ENCODE measurements at places on chromosomes 13 and 19. TPM values are rescaled to one million over a fixed set of nuclear protein-coding genes. Genes with fewer than 3 reads are reported as not detected.
A peak's percentile ranks its signal among the peaks of the same experiment; 100 is the strongest.

- no peaks in the 10 kb centered on the region for H3K36me3 ChIP-seq
- no peaks in the 10 kb centered on the region for H3K4me1 ChIP-seq
- H3K27ac ChIP-seq = no peak overlapping the region
These were observed 51.5 kb downstream of the ATP7B start for GRCh38 chr13:51959773-51960172.

GRCh38 chr13:40776681-40777165 lies 5.7 kb upstream of the MRPS31 start:
- no peak for DNase-seq
- no peaks in the 10 kb centered on the region for H3K36me3 ChIP-seq
- 0 out of 2 replicates have a peak overlapping the region, but pooled peaks have one; percentile 4 for H3K27ac ChIP-seq
- no peaks in the 10 kb centered on the region for H3K27me3 ChIP-seq
- no peak overlapping the region for H3K4me3 ChIP-seq
- peaks cover 32% of the 10 kb centered on the region for H3K4me1 ChIP-seq

KCNRG gene
- total RNA-seq = 2.5 TPM

CBARP gene
- total RNA-seq = 23.8 TPM

GRCh38 chr13:49954674-49955455 lies 18.7 kb upstream of the SPRYD7 start:
- no peaks in the 10 kb centered on the region for H3K27me3 ChIP-seq
- no peaks in the 10 kb centered on the region for H3K4me1 ChIP-seq
- no peaks in the 10 kb centered on the region for H3K36me3 ChIP-seq

SPACA6 gene
- total RNA-seq = 13.9 TPM

ERFL gene
- 0.79 TPM for total RNA-seq

MRPS31 gene
- 22.8 TPM for total RNA-seq

GRCh38 chr13:106686163-106686562 lies 118.2 kb upstream of the ARGLU1 start:
- peaks cover 59% of the 10 kb centered on the region for H3K27me3 ChIP-seq
- no peak overlapping the region for H3K4me3 ChIP-seq
- no peak overlapping the region for H3K27ac ChIP-seq
- H3K4me1 ChIP-seq = no peaks in the 10 kb centered on the region
- H3K36me3 ChIP-seq = no peaks in the 10 kb centered on the region
- DNase-seq = no peak

DNA sequence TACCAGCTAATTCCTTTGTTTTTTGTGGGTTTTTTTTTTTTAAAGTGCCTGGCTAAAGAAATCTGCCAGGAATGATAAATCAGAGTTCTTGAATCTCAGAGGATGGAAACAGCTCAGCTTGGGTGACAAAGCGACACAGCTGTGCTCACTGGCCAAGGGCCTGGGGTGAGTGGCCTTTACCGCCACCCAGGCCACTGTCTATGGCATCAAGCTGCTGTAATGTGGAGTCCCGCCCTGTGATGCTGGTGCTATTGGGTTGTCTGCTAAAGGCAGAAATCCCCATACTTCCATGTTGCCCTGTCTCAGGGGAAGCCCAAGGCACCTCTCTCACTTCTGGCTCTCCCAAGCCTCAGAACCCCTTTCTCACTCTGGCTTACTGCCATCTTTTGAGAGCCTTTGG lies 82.6 kb upstream of the FARP1 start:
- no peak overlapping the region for H3K27ac ChIP-seq
- no peaks in the 10 kb centered on the region for H3K27me3 ChIP-seq
- H3K4me1 ChIP-seq = no peaks in the 10 kb centered on the region
- DNase-seq = no peak
- H3K36me3 ChIP-seq = no peaks in the 10 kb centered on the region
- H3K4me3 ChIP-seq = no peak overlapping the region

DNA sequence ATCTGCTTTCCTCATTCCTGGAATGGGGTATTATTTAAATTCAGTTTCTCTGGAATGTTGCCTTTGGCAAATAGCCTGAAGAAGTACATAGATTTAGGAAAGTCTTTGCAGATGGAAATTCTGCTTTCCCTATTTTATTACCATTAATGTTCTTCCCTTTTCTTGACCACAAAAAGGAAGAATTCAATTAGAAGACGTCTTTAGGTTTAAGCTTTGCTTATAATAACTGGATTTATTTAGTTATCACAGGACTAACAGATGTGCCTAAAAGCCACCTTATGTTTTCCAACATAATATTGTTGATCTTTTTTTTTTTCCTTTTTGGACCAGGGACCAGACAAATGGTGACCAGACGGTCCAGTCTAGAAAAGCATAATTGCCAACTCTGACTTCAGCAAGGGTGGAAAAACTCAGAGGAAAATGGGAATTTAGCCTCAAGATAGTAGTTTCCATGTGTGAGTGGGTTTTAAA lies 210.1 kb upstream of the SPRY2 start:
- no peaks in the 10 kb centered on the region for H3K27me3 ChIP-seq
- no peaks in the 10 kb centered on the region for H3K4me1 ChIP-seq
- no peaks in the 10 kb centered on the region for H3K36me3 ChIP-seq
- H3K4me3 ChIP-seq = no peak overlapping the region

DNA sequence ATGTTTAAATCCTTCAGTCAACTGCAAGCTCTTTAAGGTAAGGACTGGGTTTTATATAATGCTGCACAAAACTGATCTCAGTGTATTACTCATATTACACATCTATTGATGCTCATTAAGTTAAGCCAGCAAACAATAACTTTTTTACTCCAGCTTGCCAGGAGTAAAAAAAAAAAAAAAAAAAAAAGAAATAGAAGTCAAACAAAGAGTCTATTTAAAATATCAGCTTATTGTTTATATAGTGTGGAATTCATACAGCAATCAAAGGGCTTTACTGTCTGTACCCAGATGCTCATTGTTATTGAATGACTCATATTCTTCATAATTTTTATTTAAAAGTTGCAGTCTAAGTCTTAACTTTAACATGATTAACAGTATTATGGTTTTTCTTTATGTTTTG lies 21.8 kb upstream of the KBTBD7 start:
- H3K4me1 ChIP-seq = peaks cover 5% of the 10 kb centered on the region
- H3K4me3 ChIP-seq = no peak overlapping the region
- no peaks in the 10 kb centered on the region for H3K36me3 ChIP-seq
- no peak for DNase-seq

DNA sequence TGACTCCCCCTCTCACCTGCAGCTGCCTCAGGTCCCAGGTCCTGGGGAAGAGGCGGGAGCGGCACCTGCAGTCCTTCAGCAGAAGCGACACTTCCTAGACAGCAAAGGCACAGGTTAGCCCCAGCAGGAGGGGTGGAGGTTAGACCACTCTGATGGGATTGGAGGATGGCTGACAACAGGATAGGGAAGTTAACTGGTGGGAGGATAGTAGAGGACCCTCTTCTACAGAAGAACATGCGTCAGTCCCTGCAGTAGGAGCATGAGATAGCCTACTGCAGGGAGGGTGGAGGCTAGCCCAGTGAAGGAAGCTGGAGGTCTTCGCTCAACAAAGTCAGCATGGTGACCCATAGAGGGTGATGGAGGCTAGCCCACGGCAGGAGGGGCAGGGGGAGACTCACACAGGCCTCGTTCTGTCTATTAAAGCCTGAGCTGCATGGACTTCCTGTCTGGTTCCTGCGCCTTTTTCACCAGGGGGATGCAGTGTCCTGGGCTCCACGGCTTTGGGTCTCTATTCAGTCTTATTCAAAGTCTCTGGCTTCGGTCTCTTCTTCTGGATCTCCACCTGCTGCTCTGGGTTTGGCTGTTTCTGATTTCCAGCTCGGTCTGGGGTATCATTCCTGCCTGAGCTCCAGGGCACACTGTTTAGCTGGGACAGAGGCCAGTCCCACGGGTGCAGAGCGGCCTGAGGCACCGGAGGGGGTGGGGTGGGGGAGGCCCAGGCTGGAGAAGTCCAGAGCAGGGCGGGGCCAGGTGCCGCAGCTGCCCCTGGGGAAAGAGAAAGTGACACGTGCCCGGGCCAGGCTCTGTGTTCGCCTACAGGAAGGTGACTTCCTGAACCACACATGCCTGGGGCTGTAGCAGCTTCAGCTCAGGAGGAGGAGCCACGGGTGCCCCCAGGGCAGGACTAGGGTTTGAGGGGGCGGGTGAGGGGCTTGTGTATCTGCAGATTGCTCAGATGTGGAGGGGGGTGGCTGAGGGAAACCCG lies 7.3 kb downstream of the IFNL3 start:
- peaks cover 11% of the 10 kb centered on the region for H3K4me1 ChIP-seq
- H3K36me3 ChIP-seq = no peaks in the 10 kb centered on the region
- no peaks in the 10 kb centered on the region for H3K27me3 ChIP-seq
- no peak overlapping the region for H3K4me3 ChIP-seq

DNA sequence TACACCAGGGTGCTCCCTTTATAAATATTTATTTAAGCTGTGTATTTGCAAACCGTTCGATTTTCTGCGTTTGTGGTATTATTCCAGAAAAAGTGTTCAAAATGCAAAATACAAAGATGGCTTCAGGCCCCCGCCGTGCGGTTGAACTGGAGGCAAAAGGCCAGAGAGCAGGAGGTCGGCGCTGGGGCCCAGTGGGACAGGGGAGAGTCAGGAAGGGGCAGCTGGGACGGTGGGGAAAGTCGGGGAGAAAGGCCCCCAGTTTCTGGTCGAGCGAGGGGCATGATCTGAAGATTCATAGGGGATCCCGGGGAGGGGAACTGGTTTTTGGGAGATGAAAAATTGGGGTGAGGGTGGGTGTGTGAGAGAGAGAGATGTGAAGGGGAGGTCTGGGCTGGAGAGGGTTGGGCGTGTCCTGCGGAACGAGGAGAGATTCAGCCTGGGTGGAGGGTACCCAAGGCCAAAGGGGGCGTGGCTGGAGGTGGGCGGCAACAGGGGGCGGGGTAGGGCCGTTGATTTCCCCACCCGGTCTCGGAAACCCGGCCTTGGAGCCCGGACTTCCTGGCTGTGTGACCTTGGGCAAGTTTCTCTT lies 678 bp downstream of the ISOC2 start:
- no peaks in the 10 kb centered on the region for H3K27me3 ChIP-seq
- no peaks in the 10 kb centered on the region for H3K36me3 ChIP-seq
- H3K4me3 ChIP-seq = peak overlapping the region; percentile 98
- no peak for DNase-seq
- H3K4me1 ChIP-seq = peaks cover 9% of the 10 kb centered on the region
- peak overlapping the region; percentile 87 for H3K27ac ChIP-seq

WDR88 gene
- not detected for total RNA-seq

GPR4 gene
- total RNA-seq = 0.10 TPM

DNA sequence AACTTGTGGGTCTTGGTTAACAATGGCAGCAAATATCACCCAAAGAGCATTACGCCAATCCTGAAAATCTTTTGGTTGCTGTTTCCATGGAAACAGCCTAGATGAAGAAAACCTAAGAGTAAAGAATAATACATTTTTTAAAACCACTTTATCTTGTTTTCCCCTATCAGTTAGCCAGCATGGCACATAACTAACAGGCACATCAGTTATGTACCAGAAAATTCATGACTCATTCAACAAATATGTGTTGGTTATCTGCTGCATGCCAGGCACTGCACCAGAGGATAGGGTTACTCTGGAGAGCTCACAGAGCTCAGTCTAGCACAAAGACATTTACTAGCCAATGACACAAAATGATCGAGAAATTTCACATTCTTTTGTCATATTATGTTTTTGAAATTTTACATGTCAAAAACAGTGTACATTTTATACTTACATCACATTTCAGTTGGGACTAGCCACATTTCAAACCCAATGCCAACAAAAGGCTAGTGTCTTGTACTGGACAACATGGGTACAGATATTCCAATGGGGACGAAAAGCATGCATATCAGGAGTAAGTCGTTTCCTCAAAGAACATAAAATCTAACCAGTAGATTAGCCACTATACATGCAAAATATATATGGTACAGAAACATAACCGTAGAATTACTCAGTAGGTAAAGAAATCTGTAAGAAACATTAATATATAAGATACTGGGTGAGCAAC lies 20.3 kb downstream of the LNX2 start:
- DNase-seq = peak; percentile 34
- no peaks in the 10 kb centered on the region for H3K36me3 ChIP-seq
- no peaks in the 10 kb centered on the region for H3K27me3 ChIP-seq
- peaks cover 21% of the 10 kb centered on the region for H3K4me1 ChIP-seq
- H3K27ac ChIP-seq = no peak overlapping the region
- H3K4me3 ChIP-seq = no peak overlapping the region

DNA sequence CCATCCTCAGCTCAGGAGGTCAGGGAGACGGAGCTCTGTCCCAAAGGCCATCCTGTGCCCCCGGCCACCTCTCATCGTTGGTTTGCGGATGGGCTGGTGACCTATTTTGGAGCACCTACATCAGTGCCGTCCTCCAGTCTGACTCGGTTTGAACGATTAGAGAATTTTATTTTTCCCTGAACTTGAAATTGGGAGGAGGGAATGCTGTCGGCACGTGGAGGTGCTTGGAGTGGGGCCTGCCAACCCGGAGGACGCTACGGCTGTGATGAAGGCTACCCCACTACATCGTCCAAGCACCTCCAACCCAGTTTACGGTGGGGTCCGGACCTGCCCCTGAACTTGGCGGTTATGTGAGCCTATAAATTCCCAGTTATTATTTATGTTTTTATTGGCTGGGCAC lies 3.0 kb upstream of the ZNF554 start:
- H3K36me3 ChIP-seq = no peaks in the 10 kb centered on the region
- H3K4me3 ChIP-seq = no peak overlapping the region
- no peak overlapping the region for H3K27ac ChIP-seq
- no peak for DNase-seq
- H3K27me3 ChIP-seq = no peaks in the 10 kb centered on the region
- peaks cover 18% of the 10 kb centered on the region for H3K4me1 ChIP-seq

- peaks cover 21% of the 10 kb centered on the region for H3K27me3 ChIP-seq
- H3K4me3 ChIP-seq = peak within 1 kb of the TSS; percentile 80
- DNase-seq = no peak
- H3K36me3 ChIP-seq = no peaks in the 10 kb centered on the region
- peaks cover 31% of the 10 kb centered on the region for H3K4me1 ChIP-seq
- H3K27ac ChIP-seq = peak within 1 kb of the TSS; percentile 92
These were observed at the start of gene SLC17A7 for GRCh38 chr19:49441210-49441959. TSS of gene SLC17A7 (minus strand) at chr19:49441527. CDS start at chr19:49441379, 148 bp downstream.

DNA sequence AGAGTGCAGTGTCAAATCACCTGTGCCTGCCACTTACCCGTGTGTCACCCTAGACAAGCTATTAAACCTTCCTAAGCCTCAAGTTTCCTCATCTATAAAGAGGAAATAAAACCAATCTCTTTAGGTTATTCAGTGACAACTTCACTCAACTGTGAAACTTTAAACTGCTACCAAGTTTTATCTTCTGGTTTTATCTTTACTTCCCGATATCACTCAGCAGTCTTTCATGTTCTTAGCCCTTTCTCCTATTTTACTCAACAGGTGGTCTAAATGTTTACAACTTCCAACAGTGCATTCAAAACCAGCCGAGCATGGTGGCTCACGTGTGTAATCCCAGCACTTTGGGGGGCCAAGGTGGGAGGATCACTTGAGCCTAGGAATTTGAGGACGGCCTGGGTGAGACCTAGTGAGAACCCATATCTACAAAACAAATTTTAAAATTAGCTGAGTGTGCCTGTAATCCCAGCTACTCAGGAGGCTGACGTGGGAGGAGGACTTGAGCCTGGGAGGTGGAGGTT lies 59.6 kb downstream of the GPALPP1 start:
- H3K27me3 ChIP-seq = no peaks in the 10 kb centered on the region
- peaks cover 4% of the 10 kb centered on the region for H3K4me1 ChIP-seq
- H3K4me3 ChIP-seq = no peak overlapping the region
- H3K27ac ChIP-seq = no peak overlapping the region
- no peak for DNase-seq
- no peaks in the 10 kb centered on the region for H3K36me3 ChIP-seq

- peaks cover 34% of the 10 kb centered on the region for H3K36me3 ChIP-seq
- H3K27me3 ChIP-seq = no peaks in the 10 kb centered on the region
- H3K4me1 ChIP-seq = no peaks in the 10 kb centered on the region
- no peak overlapping the region for H3K27ac ChIP-seq
- H3K4me3 ChIP-seq = no peak overlapping the region
- DNase-seq = no peak
These were observed 133.2 kb upstream of the MCF2L start for GRCh38 chr13:112835796-112836195.

MIPEP gene
- total RNA-seq = 33.3 TPM

GRCh38 chr19:57812226-57812625 lies 2.5 kb downstream of the ZNF552 start:
- DNase-seq = no peak
- peaks cover 27% of the 10 kb centered on the region for H3K36me3 ChIP-seq
- H3K4me1 ChIP-seq = no peaks in the 10 kb centered on the region
- H3K4me3 ChIP-seq = no peak overlapping the region
- H3K27ac ChIP-seq = no peak overlapping the region

Data from HCT116 (cell line).